Heart left ventricle (tissue), 16 donors: ENCODE measurements at places on chromosomes 5 and 9. TPM values are rescaled to one million over a fixed set of nuclear protein-coding genes. Genes with fewer than 3 reads are reported as not detected.

FBN2 gene
- 9.7 TPM for polyA plus RNA-seq

IFNA2 gene
- polyA plus RNA-seq: not detected

NFIB gene
- polyA plus RNA-seq: 24.5 TPM

CARTPT gene
- polyA plus RNA-seq: not detected

GRCh38 chr5:88825584-88826315 is 57.2 kb downstream of the MEF2C start:
- no peak for DNase-seq
